MCF 10A (cell line): ENCODE measurements at places on chromosomes 7 and 10. TPM values are rescaled to one million over a fixed set of nuclear protein-coding genes. Genes with fewer than 3 reads are reported as not detected.

GRCh38 chr7:122199171-122199570 lies 55.1 kb upstream of the AASS start:
- peak; percentile 38 for DNase-seq

The TACC2 gene
- total RNA-seq = 66.8 and 89.0 TPM in 2 replicates

GRCh38 chr10:51699145-51699474 lies 285 bp downstream of the CSTF2T start:
- DNase-seq = no peak

GRCh38 chr10:124529661-124530214 lies 68.1 kb downstream of the LHPP start:
- no peak for DNase-seq

- no peak for DNase-seq
Observed at GRCh38 chr10:63008491-63008890, 124.6 kb upstream of the NRBF2 start.

The MYOF gene
- 167 and 181 TPM in 2 replicates for total RNA-seq

- peak; percentile 54 for DNase-seq
Observed at GRCh38 chr7:29946428-29947186, 43.0 kb downstream of the SCRN1 start.

The NKX2-3 gene
- not detected in 2 replicates for total RNA-seq

DNA sequence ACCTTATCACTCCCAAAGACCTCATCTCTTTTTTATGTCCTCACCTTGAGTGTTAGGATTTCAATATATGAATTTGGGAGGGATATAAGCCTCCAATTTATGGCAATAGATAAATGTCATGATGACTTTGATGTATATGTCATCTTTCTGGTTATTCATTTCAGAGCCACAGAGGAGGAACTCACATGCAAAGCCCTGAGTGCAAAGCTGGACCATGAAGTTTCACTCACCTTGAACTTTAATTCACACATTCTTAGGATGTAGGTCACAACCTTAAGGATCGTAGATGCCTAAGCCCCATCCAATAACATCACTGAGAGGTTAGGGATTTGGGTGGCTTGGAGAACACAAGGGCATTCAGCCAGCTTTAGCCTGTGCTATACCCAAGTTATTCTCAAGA lies 81.9 kb upstream of the ZPBP start:
- no peak for DNase-seq

The CACNB2 gene
- 2.7 and 3.3 TPM in 2 replicates for total RNA-seq

DNA sequence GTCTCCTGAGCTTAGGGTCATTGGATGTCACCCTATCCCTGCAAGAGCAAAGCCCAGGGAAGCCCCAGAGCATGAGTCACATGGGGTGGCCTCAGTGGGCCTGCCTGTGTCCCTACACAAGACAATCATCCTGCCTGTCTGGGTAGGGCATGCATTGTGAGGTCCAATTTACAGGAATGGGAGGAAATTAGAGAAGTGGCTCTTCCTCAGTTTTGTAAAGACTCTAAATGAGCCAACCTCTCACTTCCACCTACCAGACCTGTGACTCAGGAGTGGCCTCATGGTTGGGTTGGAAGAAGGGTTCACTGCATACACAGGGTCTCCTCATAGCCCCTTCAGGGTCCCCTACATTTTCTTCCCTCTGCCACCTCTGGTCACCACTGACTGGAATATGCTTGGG lies 43.6 kb upstream of the SMNDC1 start:
- no peak for DNase-seq

- no peak for DNase-seq
Observed at GRCh38 chr10:63467841-63468240, 2.1 kb upstream of the JMJD1C start.

DNA sequence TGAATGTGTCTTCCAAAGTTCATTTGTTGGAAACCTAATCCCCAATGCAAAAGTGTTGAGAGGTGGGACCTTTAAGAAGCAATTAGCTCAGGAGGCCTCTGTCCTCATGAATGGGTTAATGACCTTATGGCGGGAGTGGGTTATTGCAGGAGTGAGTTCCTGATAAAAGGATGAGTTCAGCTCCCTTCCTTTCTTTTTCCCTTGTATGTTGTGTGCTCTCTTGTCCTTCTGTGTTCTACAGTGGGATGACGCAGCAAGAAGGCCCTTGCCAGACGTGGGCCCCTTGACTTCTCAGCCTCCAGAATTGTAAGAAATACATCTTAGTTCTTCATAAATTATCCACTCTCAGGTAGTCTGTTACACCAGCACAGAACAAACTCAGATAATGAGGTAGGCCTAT lies 206.0 kb downstream of the DNAJC1 start:
- no peak for DNase-seq

The ZNF853 gene
- total RNA-seq = not detected in 2 replicates
